ENCODE measurements at places on chromosomes 3 and 15. TPM values are rescaled to one million over a fixed set of nuclear protein-coding genes. Genes with fewer than 3 reads are reported as not detected.

Gene POLQ
- 0.23 TPM for total RNA-seq

GRCh38 chr3:126527006-126527405 is 3.1 kb downstream of the CHST13 start:
- H3K4me1 ChIP-seq: no peaks in the 10 kb centered on the region
- no peak overlapping the region for H3K27ac ChIP-seq
- no peaks in the 10 kb centered on the region for H3K36me3 ChIP-seq
- H3K27me3 ChIP-seq: no peaks in the 10 kb centered on the region
- no peak overlapping the region for H3K4me3 ChIP-seq

DNA sequence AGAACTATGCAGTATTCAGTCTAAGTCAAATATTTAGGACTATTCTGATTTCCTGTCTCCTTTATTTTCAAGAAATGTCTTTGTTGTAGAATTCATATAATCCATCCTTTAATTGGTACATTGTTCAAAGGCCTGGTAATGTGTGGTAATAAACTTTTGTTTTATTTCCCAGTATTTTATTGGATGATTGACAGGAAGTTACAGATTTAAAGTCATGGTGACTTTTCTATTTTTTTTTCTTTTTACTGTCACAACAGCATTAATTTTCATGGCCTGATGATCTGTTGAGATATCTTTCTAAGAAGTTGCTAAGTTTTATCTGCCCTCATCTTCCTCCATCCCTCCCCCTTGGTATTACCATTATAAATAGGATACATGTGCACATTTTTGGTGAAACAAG is 161.7 kb downstream of the PTPRG start:
- no peak for DNase-seq
- no peak overlapping the region for H3K4me3 ChIP-seq
- H3K4me1 ChIP-seq: peaks cover 2% of the 10 kb centered on the region
- no peaks in the 10 kb centered on the region for H3K27me3 ChIP-seq
- no peak overlapping the region for H3K27ac ChIP-seq

DNA sequence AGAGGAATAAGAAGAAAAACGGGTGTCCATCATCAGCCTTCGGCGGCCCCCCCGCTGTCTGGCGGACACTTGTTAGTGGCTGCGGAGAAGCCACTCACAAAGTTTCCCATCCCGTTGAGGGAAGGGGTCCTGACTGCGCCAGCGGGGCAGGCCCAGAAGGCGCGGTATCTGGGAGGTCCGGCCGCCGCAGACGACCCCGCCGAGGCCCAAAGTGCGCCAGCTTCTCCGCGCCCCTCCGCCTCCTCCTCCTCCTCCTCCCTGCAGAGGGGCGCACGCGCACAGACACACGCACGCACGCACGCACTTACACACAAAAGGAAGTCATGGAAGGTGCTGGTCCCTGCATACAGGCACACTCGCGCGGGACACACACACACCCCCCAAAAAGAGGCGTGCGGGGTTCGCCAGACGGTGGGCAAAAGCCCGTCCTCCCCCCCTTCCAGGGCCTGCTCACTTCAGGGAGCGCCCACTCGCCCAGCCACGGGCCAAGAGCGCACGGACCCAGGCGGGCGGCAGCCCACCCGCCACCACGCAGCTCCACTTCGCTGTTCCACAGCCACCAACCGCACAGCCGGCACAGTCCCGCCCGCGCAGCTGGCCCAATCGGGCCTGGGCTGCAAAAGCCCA is 18.0 kb downstream of the ZNF148 start:
- H3K36me3 ChIP-seq: no peaks in the 10 kb centered on the region
- peak overlapping the region; percentile 73 for H3K27ac ChIP-seq
- peak overlapping the region; percentile 88 for H3K4me3 ChIP-seq
- H3K4me1 ChIP-seq: peaks cover 2% of the 10 kb centered on the region

Gene CLSTN2
- total RNA-seq: 18.0 TPM

- no peaks in the 10 kb centered on the region for H3K27me3 ChIP-seq
- H3K36me3 ChIP-seq: no peaks in the 10 kb centered on the region
- no peaks in the 10 kb centered on the region for H3K4me1 ChIP-seq
These were observed 50.1 kb downstream of the SYN2 start for GRCh38 chr3:12054245-12054644.

Gene FOXL2NB
- not detected for total RNA-seq

Gene PLSCR2
- 1.0 TPM for total RNA-seq

Gene PLCL2
- total RNA-seq: 10.5 TPM

- H3K27me3 ChIP-seq: no peaks in the 10 kb centered on the region
- DNase-seq: no peak
- H3K36me3 ChIP-seq: no peaks in the 10 kb centered on the region
- H3K27ac ChIP-seq: no peak overlapping the region
- H3K4me1 ChIP-seq: no peaks in the 10 kb centered on the region
- peak overlapping the region; percentile 3 for H3K4me3 ChIP-seq
These were observed 30.5 kb upstream of the TIPARP start for GRCh38 chr3:156643729-156644389.

- no peak for DNase-seq
- no peaks in the 10 kb centered on the region for H3K27me3 ChIP-seq
- H3K36me3 ChIP-seq: no peaks in the 10 kb centered on the region
- H3K27ac ChIP-seq: no peak overlapping the region
These were observed 24.8 kb downstream of the KPNA4 start for GRCh38 chr3:160540551-160540950.
